Breast epithelium (tissue), 4 donors: ENCODE measurements at places on chromosomes 6 and 20. TPM values are rescaled to one million over a fixed set of nuclear protein-coding genes. Genes with fewer than 3 reads are reported as not detected.

DNA sequence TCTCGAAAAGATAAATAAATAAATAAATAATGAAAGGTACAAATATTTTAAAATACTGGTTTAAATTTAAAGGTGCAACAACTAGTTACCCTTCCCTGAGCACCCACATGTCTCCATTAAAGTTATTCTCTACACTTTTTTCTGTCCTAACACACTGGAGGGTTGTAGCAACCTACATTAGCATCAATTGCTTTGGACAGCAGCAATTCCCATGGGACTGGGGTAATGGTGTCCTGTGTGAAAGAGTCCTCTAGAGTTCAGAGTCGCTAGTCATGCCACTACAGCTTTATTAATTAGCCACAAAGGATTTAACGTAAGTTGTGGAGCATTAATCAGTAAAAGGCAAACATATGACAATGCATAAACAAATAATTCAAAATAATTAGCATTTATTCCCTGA lies 14.1 kb upstream of the CD24 start:
- no peak for DNase-seq

DNA sequence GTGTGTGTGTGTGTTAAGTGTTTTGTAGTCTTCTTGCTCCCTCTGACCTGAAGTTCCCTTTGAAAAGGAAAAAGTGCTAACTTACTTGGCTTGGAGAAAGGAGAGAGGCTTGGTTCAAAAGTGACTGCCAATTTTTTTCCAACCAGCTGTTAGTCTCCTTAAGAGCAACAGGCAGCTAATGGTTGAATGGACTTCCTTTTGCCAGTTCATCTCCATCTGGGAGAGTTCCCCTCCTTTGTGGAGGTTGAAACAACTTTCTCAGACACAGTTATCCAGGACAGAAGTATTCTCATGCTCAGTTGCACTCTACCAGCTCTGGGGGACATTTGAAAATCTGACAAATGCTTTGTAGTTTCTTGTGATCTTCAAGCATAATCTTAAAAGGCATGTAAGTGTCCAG lies 4.5 kb downstream of the RIPOR2 start:
- no peak for DNase-seq

DNA sequence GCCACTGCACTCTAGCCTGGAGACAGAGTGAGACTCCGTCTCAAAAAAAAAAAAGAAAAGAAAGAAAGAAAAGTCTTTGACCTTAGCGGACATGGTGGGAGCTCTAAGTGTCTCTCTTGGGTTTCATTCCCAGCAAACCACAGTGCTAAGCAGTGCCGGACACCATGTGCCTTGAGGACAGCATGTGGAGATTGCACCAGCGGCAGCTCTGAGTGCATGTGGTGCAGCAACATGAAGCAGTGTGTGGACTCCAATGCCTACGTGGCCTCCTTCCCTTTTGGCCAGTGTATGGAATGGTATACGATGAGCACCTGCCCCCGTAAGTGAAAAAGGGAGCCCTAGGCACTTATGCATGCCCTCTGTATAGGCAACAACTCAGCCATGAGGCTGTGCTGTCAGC lies 79.4 kb downstream of the GFRA4 start:
- no peak for DNase-seq

- DNase-seq = no peak
Observed at GRCh38 chr6:157621406-157621805, 201.6 kb upstream of the SNX9 start.

GRCh38 chr6:83430611-83431544 lies at the start of gene ME1:
Gene ME1 (minus strand): TSS chr6:83431051. CDS start chr6:83430954, 97 bp downstream.
- no peak for DNase-seq

DNA sequence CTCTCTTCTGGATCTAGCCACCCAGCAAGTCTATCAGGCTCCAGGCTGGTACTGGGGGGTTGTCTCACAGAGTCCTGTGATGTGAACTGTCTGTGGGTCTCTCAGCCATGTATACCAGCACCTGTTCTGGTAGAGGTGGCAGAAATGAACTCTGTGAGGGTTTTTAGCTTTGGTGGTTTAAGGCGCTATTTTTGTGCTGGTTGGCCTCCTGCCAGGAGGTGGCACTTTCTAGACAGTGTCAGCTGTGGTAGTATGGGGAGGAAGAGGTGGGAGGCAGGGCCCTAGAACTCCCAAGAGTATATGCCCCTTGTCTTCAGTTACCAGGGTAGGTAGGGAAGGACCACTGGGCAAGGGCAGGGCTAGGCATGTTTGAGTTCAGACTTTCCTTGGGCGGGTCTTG lies 75.8 kb downstream of the SNAP91 start:
- no peak for DNase-seq

GRCh38 chr20:33229843-33230242 lies 6.0 kb upstream of the BPIFA1 start:
- no peak for DNase-seq

GRCh38 chr6:128204616-128205015 lies 303.8 kb upstream of the THEMIS start:
- DNase-seq = no peak

GRCh38 chr20:25040438-25040831 lies 17.5 kb downstream of the ACSS1 start:
- peak; percentile 71 for DNase-seq

- no peak for DNase-seq
Observed at GRCh38 chr6:46056906-46057529, 41.4 kb upstream of the CLIC5 start.

TMEM74B gene
- 4.3 TPM for total RNA-seq

FLRT3 gene
- under 0.01 TPM for total RNA-seq

GRM1 gene
- total RNA-seq = 0.15 TPM

C20orf96 gene
- total RNA-seq = 2.6 TPM
